GM10248 (cell line): ENCODE measurements at places on chromosomes 11 and 22.

DNA sequence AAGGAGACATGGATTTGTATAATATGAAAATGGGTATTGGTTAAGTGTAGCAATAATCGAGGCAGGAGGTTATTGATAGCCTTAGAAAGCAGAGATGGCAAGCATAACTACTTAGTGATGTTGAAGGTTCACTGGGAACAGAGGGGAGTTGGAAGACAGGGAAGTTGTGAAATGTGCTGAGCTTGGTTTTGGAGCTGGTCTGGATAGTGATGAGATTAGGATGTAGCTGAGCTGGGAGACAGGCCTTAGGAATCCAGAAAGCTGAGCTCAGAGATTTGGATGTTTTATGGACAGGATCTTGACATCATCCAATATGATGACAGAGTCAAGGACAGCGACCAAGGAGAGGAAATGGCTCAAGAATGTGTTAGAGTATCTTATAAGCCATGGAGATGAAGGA, 113.1 kb downstream of the ARHGAP42 start:
- DNase-seq, result no peak

DNA sequence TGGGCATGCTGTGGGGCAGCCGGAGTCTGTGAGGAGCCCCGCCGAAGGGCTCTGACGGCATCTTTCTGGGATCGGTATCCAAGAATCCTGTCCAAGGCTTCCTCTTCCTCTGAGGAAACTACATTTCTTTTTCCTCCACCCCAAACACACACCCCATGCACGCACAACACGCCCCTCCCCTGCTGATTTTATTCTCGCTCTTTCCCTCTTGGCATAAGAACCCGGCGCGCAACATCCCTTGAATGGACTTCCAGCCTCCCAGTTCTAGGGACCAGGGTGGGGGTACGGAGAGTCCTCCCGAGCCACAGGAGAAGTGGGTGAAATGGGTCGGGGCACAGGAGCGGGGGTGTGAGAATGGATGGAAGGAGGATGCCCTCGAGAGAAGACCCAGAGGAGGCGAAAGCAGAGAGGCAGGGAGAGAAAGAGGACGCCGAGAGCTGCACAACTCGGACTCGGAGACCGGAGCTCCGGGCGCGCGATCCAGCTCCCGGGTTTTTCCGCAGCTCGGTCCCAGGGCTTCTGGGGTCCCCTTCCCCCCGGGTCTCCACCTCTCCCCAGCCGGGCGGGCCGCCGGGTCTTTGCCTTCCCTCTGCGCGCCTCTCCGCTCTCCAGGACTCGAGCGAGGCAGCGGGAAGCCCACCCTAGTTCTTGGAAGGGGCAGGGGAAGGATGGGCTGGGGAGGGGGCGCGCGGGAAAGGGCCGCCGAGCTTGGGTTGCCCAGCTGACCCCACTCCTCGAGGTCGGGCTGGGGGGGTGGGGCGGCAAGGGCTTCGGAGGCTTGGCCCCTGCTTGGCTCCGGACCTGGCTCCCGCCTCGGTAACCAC, 1.5 kb upstream of the LARGE1 start:
- DNase-seq, result peak; percentile 54

- DNase-seq, result no peak
These were observed 52.0 kb downstream of the ARFGAP2 start for GRCh38 chr11:47124675-47125074.

- DNase-seq, result no peak
These were observed 32.2 kb downstream of the CSNK2A3 start for GRCh38 chr11:11320825-11321224.

DNA sequence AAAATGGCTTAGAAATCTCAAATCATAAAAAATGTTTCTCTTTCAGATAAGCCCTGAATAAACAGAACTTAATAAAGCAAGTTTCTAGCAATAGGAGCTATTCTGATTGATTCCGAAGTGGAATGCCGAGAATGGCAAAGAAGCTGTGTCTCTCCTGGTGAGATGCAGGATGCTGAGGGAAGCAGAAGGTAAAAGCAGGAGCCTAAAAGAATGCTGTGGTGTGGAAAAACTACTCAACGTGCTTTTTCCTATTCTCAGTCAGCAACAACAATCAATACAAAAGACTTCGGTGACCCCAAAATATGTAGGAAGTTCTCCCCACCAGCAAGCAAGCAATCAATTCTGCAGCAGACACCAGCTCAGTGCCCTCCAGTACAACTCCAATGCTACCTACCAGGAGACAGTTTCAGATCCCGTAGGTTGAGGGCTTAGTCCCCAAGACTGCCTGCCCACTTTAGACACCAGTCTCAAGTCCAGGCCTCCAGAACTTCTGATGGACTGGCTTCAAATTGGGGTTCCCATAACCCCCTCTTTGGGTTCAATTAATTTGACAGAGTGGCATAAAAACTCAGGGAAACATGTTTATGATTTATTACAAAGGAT, 6.6 kb downstream of the CTSC start:
- no peak for DNase-seq

DNA sequence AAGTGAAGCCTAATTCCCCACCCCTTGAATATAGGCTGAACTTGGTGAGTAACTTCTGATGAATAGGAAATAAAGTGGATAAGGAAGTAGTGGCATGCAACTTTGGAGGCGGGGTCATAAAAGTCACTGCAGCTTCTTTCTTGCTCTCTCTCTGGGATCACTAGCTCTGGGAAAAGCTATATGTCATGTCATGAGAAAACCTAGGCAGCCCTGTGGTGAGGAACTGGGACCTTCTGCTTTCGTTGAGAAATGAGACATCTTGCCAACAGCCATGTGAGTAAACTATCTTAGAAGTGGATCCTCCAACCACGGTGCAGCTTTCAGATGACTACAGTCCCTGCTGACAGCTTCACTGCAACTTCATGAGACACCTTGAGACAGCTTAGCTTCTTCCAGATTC, 15.7 kb downstream of the ZNF214 start:
- no peak for DNase-seq

GRCh38 chr22:24519496-24519895, 24.4 kb downstream of the UPB1 start:
- no peak for DNase-seq

GRCh38 chr11:2995893-2996554, 3.9 kb upstream of the NAP1L4 start:
- no peak for DNase-seq

DNA sequence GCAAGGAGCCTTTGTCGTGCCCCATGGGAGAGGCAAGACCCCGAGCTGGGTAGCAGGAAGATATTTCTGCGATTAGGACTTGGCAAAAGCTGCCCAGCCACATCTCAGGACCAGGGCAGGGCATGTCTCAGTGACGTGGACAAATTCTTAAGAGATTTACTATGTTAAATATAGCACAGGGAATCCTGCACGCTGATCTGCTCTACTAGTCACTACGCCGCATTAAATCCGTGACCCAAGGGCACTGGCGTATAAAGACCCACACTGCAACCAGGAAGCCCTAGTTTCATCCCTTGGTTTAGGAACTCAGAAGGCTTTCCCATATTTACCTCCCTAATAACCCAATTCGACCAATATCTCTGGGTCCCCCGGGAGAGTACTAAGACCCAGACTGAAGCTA, 35.1 kb downstream of the AP1B1 start:
- no peak for DNase-seq

DNA sequence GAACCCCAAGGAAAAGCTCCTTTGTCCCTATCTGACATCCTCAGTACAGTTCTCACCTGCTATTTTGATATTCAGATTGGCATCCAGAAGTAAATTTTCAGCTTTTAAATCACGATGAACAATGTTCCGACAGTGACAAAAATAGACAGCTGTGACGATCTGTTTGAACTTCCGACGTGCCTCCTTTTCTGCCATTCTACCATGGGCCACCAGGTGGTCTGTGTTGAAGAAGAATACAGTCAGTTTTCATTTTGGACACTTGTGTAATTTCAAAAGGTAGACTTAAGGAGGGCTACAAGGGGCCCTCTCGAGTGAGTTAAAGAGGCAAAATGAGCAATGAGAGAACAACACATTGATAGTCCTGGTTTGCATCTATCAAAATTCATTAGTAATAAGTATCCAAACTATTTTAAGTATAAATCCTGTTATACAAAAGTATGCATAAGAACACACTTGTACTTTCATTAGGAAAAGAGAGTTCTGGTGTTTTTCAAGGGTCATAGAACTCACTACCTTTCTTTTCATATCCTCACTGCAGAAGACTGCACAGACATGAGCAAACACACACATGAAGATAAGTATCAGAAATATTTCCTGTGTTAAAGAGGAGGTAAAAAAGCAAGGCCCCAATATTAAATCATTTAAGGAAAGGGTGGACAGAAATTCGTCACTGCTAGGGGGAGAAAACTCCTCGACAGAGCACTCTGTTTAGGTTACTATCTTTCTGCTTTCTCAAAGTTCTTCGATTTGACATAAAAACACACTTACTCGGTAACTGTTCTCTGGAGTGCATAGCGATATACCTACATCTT, 89.9 kb upstream of the APOA1 start:
- no peak for DNase-seq

GRCh38 chr11:14454861-14455632, 44.6 kb downstream of the COPB1 start:
- DNase-seq, result peak; percentile 34

DNA sequence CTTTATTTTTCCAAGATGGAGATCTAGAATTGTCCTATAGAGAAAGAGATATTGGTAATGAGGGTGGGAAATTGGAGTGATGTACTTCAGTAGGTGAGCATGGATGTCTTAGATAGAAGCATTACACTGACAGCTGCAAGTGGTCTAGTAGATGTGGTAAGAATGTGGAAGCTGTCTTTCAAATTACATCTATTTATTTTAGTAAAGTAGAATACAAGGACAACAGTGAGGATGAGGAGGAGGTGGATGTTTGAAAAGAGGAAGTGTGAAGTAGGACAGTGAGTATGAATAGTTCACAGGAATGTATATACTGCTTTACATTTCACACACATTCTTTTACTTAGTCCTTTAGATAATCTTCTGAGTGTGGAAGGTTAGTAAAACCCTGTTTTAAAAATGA, 64.2 kb downstream of the HIPK3 start:
- DNase-seq, result no peak
